ENCODE measurements at places on chromosomes 16 and 17.

GRCh38 chr17:66535611-66536010, 233.2 kb downstream of the PRKCA start:
- DNase-seq: no peak

- DNase-seq: peak; percentile 68
Measured at GRCh38 chr16:11949527-11949926, 7.7 kb upstream of the NPIPB2 start.

DNA sequence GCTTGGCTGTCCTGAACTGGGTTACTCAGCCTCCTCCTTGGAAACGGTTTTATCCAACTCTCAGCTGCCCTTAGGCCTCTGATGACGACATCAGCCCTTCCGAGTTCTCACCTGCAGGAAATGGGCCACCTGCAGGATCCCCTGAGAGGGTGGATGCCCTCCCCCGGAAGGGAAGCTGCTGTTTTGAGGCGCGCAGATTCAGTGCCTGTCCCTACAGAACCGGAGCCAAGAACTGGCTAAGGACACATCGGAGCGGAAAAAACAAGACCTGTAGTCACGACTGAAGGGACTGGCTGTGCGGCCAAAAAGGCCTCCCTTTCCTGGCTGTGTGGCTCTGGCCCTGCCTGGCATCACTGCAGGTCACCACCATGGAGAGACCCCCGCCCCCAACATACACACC, 11.7 kb upstream of the C16orf95 start:
- DNase-seq: no peak

DNA sequence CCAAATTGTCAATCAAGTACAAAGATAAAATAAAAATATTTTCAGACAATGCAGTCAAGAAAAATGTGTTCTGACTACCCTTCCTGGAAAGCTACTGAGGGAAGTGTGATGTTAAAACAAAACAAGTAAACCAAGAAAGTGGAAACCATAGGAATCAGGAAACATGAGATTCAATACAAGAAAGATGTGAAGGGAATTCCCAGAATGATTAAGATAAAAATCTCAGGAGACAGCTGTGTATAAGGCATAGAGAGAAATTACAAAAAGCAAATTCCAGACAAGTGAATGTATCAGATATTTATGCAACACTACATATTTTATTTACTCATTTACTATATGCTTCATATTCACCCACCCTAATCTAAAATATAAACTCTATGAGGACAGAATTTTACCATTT, 32.2 kb downstream of the TRIM37 start:
- no peak for DNase-seq

DNA sequence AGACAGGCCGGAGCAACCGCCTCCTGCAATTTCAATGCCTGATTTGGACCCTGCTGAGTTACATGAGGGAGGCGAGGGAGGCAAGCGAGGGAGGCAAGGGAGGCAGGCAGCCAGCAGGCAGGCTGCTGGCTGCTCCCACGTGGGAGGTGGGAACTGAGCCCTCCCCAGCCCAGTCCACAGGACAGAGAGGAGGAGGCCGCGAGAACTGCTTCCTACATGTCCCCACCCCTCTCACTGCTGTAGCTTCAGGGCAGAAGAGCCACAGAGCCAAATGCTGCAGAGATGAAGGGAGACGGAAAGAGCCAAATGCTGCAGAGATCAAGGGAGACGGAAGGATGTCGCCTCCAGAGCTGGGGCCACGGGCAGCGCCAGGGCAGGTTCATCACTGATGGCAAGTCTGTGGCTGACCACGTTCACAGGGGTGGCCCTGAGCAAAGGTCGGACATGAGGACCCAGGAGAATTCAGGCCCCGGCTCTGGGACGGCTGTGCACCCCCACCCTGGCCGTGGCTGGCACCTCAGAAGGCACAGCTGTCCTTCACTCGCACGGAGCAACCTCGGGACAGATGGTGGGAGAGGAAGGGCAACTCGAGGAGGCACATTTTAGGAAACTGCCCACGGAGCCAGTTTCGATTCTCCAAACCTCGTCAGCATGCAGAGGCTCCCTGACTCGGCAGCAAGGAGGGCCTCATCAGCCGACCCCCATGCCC, 21.5 kb downstream of the RPH3AL start:
- no peak for DNase-seq

DNA sequence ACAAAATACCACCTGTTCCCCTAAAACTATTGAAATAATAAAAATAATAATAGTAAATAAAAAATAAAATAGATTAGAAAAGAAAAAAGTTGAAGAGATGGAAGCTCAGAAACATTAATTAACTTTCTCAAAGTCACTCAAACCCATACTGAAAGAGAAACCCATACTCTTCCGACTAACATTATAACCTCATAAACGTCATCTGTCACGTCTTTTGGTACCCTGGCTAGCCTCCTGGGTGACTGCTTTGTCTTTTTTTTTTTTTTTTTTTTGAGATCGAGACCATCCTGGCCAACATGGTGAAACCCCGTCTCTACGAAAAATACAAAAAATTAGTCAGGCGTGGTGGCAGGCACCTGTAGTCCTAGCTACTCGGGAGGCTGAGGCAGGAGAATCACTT, 7.6 kb downstream of the SLFN12L start:
- DNase-seq: no peak

GRCh38 chr16:4677390-4677789, 16.0 kb upstream of the NUDT16L1 start:
- no peak for DNase-seq

GRCh38 chr16:20242568-20243255, 84.6 kb downstream of the GP2 start:
- no peak for DNase-seq

- DNase-seq: no peak
Measured at GRCh38 chr16:67425580-67425979, 5.3 kb upstream of the HSD11B2 start.

DNA sequence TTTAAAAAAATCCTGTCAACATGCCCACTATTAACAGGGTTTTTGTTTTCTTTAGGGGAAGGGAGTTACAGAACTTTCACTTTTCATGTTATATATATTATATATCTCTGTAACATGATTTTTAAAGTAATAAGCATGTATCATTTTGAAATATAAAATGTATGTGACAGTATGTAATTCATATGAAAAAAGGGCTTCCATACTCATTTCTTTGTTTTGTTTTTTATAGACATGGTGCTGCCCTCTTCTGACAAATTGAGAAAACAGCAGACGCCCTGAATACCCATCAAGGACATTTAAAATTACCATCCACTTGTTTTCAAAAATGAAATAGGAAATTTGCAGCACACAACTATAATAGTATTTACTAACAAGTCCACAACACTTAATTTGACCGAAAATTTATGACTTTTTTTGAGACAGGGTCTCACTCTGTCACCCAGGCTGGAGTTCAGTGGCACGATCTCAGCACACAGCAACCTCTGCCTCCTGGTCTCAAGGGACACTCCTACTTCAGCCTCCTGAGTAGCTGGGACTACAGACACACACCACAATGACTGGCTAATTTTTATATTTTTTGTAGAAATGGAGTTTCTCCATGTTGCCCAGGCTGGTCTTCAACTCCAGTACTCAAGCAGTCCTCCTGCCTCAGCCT, 30.4 kb downstream of the CFDP1 start:
- DNase-seq: peak; percentile 65

GRCh38 chr17:9817086-9817485, 4.8 kb downstream of the GSG1L2 start:
- no peak for DNase-seq

GRCh38 chr16:57763285-57764005, 27.9 kb downstream of the KATNB1 start:
- no peak for DNase-seq

GRCh38 chr17:31835984-31836383, 23.1 kb downstream of the COPRS start:
- DNase-seq: no peak

GRCh38 chr17:74079537-74080300, 123.8 kb upstream of the RPL38 start:
- DNase-seq: no peak

GRCh38 chr17:68646626-68647526, 45.7 kb upstream of the FAM20A start:
- DNase-seq: no peak

DNA sequence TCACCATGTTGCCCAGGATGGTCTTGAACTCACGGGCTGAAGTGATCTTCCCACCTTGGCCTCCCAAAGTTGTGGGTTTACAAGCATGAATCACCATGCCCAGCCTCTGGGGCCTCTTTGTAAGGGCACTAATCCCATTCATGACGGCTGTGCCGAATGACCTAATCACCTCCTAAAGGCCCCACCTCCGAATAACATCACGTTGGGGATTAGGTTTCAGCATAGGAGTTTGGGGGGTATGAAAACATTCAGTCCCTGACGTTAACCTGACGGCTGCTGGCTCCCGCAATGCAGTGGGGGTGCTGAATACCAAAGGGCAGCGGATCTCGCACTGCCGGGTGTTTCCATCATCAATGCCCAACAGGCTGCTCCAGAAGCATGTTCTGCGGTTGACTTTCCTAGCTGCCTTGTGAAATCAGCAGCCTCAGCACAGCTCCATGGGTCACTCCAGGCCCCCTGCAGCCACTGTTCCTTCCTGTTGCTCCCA, 120.8 kb upstream of the SEC14L1 start:
- no peak for DNase-seq

Measured in A673 (cell line).